ENCODE measurements at places on chromosomes 4 and X.

DNA sequence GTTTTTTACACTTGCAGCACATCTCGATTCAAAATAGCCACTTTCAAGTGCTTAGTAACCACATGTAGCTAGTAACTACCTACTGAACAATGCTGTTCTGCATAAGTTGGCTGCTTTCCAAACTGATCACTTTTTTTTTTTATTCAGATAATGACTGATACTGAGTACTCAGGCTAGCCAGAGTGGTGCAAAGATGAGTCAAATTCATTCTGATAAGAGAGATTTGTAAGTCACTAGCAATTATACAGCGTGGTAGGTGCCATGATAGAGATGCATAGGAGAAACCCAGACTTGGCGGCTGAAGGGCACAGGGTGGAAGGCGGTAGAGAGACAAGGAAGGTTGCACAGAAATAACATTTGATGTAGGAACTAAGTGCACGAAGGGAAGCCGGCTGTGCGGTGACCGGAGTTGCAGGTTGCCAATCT is 357 bp upstream of the IGBP1 start:
- no peak for DNase-seq

- DNase-seq = no peak
Measured at GRCh38 chrX:147884958-147885357, 26.8 kb upstream of the FMR1 start.

DNA sequence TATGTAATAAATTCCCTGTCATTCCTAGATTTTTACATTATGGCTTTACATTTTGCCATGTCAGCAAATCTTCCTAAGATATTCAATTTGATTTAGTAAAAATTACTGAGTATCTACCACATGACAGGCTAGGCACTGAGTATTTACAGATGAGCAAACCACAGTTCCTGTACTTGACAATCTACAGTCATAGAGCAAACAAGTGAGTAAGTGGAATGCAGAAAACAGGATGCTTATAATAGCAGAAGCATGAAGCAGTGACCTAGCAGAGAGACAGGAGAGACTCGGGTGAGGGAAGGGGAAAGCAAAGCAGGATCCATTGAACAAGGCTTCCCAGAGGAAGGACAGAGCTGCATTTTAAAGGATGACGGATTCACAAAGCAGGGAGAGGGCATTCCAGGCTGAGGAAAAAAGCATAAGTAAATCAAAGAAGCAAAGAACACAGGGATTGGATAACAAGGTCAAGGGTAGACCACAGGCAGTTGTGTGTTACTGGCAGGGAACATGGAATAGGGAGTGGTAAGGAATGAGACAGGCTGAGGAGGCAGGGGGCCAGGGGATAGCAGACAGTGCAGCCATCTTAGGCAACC is 124.7 kb upstream of the C1QTNF7 start:
- DNase-seq = no peak

- no peak for DNase-seq
Measured at GRCh38 chrX:150446151-150446550, 83.0 kb downstream of the MAMLD1 start.

Measured in activated CD8-positive, alpha-beta T cell treated with anti-CD3 and anti-CD28 coated beads for 36 hours (primary cell).